GM13977 (cell line): ENCODE measurements at places on chromosomes 16 and 17.

DNA sequence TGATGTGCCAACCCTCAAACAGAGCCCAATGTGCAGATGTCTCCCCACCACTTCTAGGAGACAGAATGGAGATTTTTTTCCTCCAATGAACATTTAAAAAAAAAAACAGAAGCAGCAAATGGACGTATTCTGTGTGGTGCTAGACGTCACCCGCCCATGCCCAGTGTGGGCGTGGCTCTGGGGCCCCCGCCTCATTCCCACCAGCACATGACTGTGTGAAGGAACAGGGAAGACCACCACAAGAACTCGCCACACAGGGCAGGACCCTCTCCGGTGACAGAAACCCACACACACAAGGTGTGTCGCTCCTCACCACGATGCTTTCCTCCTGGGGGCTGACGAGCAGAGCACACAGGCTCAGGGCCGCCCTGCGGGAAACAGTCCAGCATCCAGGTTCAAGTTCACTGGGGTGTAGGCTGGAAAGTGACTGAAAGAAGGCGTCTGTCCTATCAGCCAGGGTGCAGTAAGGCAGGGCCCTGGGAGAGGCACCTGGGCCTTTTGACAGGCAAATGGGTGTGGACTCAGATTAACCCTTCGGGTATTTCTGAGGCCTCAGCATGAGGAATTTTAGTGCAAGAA lies 53.5 kb downstream of the KLHDC4 start:
- DNase-seq, result no peak

DNA sequence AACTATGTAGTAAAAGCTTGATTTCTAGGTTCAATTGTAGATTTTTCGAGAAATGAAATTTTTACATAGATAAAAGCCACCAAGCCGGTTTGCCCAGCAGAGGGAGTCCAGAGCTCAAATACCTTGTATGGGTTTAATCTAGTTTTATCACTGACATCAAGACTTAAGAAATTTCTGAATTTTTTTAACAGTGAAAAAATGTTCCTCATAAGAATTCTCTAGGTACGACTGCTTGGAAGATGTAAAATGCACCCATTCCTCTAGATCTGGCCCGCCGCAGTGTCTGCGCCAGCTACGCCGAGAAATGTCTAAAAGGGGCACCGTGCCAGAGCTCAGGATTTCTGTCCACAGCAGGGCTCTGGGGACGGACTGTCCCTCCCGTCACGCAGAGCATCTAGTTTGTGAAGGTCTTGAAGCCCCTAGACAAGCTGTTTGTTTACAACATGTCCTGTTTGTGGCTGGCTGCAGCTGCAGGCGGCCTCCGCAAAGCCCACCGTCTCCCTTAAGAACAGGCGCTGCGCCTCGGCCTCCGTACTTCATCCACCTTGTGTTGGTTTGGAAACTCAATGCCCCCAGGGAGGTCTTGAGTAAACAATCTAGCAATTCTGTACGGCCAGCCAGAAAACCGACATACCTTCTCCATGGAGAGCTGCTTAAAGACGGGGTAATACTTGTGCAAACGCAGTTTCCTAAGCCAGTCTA lies 24.8 kb downstream of the MAP1LC3B start:
- DNase-seq, result no peak

DNA sequence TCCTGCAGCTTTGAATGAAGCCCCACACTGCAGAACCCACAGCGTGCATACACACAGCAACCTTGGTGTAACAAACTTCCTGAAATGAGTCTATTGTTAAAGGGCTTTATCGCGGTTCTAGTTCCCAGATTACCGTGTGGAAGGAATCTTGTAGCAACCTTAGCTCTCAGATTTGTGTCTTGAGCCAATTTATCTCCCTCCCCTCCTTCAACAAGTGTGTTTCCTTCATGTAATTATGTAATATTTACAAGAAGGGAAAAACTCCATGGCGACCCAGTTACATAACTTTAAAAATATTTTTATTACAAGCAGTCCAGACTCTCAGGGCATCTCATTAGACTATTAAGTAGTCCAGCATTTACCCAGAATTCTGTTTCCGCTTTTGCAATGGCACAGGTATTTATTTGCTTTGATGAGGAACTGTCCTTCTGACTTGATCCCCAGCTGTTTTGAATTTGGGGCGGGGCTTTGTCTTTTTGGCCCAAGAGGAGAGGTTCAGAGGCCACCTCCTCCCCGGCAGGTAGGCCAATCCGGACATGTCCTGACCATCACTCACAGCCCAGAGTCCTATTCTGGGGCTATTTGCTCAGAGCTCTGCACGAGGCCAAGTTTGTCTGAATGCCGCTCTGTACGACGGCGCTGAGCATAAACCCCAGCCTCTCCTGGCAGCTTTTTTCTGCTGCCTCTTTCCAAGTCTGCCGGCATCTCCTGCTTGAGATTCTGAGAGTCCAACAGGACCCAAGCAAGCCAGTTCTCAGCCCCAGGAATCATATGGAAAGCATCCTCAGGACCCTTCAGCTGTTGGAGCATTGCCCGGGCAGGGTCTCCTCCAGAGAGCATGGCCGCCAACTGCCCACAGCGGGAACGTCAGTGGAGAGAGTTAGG lies 35.6 kb downstream of the CLEC16A start:
- DNase-seq, result no peak

DNA sequence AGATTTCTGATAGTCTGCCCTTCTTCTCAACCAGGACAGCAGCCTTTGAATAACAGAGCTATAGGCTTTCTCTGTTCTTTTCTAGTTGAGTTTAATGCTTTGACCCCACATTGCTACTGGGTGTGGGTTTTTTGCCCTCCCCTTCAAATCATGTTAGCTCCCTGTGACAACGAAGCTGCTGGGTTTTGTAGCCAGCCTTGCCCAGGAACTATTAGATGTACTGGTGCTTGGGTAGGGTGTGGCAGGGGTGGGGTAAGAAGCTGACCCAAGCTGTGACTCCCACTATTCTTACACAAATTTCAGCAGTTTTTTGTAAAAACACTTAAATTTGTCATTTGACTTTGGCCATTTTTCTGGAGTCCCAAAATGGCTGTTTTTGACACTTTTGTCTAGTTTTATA lies 69.7 kb downstream of the NLK start:
- DNase-seq, result no peak

GRCh38 chr17:43015579-43015978 lies 6.6 kb downstream of the VAT1 start:
- no peak for DNase-seq

GRCh38 chr17:47700471-47701449 lies 6.8 kb downstream of the TBKBP1 start:
- no peak for DNase-seq

- no peak for DNase-seq
Observed at GRCh38 chr16:60717808-60718207, 1318.4 kb downstream of the CDH8 start.
